ENCODE measurements at places on chromosomes 5 and 9.

DNA sequence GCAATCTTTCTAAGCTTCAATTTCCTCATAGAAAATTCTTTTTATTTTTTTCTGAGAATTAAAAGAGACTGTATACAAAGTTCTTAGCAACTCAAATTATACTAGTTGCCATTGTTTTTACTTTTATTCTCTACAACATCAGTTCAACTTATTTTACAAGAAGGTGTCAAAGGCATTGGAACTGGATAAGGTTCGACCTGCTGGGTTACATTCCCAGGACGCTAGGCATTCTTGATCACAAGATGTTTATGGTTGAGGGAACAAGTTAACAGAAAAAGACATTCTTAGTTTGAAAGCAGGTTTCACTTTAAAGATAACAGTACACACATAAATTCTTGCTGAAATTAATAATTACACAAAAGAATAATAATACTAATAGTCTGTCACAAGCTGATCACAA is 163.5 kb upstream of the SNX2 start:
- DNase-seq, result no peak

- DNase-seq, result no peak
These were observed 80.4 kb downstream of the ALDH7A1 start for GRCh38 chr5:126514558-126515141.

DNA sequence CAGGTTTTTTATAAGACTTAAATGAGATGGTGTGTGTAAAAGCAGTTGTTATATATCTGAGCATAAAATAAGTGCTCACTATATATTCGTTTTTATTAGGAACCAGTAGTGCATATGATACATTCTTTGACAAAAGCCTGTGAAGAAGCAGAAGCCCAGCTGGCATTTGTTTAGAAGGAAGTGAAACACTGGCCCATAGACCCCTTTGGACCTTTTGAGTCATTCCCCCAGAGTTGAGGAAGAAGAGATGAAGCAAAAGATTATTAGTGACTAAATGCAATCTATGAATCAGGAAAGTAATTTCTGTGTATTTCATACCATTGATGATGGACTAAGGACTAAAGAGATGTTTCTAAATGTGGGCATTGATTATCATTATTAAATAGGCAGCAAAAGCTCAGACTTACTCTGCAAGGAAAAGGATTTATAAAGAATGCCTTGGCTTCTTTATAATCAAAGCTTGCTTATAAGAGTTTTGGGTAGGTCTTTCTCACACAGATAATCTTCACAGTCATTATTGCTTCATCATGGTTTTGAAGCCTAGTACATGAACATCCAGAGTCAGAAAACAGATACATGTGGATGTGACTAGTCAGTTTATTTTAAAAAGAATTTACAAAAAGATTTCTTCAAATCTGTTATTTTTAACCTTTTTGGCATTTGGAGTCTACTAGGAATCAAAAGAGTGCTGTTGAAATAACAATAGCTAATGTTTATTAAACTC is 16.9 kb upstream of the FER start:
- no peak for DNase-seq

- DNase-seq, result no peak
These were observed 75.7 kb upstream of the PIK3R1 start for GRCh38 chr5:68139611-68140441.

DNA sequence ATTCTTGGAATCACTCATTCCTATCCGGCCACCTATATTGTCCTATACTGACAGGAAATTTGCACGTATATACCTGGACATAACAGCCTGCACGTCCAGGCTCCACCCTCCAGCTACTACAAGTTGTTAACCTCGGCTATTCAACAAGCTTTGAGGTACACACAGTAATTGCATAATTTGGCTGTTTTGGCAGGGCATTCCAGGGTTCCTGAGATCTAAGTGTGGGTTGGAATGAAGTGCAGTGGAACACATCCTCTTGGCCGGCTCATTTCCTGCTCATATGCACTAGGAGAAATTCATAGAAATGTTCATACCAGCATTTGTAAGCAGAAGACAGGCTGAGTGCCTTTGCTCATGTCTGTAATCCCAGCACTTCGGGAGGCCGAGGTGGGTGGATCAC is 222.3 kb downstream of the FBXL7 start:
- no peak for DNase-seq

- no peak for DNase-seq
These were observed 64.6 kb upstream of the HAND1 start for GRCh38 chr5:154542581-154542980.

- DNase-seq, result no peak
These were observed 13.6 kb upstream of the GPX3 start for GRCh38 chr5:151006704-151007334.

GRCh38 chr5:228886-229285 is 10.8 kb downstream of the SDHA start:
- DNase-seq, result no peak

DNA sequence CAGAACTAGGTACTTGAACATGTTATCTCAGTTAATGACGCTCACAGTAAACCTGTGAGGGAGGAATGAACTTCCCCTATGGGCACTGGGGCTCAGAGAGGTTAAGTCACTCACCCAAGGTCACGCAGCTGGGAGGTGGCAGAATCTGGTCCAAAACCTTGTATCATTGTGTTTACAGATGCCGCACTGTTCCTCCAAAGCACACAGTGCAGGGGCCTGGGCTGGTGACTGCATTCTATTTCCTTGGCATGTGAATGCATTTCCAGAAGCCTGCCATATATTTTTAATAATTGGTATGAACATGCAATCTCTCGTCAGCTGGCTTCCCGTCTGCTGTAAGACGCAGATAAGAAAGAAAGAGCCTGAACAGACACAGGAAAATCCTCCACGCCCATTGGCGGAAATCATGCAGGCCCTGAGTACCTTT is 77.0 kb upstream of the TBC1D2 start:
- DNase-seq, result no peak

- DNase-seq, result no peak
These were observed 186.5 kb downstream of the MAN2A1 start for GRCh38 chr5:109876030-109876725.

GRCh38 chr9:8401961-8402705 is 602.6 kb upstream of the DMAC1 start:
- no peak for DNase-seq

- no peak for DNase-seq
These were observed 17.5 kb upstream of the PPARGC1B start for GRCh38 chr5:149712439-149713147.

DNA sequence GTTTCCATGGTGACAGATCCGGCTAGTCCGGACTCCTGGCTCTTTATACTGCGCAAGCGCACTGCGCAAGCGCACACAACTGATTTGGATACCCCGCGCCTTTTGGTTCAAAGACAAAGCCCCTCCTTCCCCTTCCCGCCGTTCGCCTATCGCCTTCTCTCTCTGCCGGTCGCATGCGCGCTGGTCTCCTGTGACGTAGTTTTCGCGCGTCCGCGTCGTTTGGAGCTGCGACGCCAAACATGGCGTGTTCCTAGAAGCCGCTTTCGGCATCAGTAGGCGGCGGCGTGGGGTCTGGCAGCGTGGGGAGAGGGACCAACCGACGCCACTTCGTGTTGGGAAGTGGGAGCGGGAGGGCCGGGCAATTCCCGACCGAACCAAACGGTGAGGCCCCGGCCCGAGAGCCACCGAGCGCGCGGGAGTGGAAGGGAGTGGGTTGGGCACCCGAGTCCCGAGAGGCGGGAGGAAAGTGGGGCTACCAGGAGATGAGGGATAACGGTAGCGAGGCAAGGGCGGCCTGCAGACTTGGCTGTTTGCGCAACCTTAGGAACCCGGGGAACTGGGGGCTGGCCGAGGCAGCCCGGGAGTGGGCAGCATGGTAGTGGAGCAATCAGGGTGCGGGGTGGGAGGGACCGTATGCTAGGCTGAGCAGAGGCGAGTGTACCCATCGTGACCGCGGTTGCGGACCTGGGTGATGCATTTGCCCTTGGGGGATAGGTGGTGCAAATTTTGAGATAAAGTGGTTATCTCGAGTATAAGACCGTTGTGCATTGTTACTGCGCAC is at the start of gene IPO11:
IPO11 (plus strand) TSS at position 215 of the 781 bp plus-strand sequence. CDS start 24,517 bp downstream, outside the sequence.
- peak; percentile 98 for DNase-seq

DNA sequence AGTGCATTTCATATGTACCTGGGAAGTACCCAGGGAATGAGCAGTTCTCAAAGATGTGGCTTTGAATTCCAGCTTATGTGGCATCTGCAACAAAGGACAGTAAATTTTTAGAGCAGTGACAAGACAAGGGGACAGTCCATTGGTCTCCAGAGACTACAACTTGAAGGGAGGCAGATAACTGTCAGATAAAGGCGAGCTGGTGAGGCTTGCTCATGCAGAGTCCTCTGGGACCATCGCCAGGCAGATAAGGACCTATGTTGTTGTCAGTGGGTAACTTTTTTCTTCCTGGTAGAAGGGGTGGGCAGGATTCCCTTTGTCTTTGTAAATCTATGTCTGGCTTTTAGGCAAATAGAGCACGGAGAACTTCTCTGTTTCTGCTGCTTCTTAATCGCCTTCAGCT is 120.2 kb downstream of the ICE1 start:
- no peak for DNase-seq

- DNase-seq, result no peak
These were observed 2.0 kb upstream of the ADAMTS6 start for GRCh38 chr5:65483546-65484346.

- no peak for DNase-seq
These were observed 591.6 kb upstream of the DMAC1 start for GRCh38 chr9:8391132-8391531.

DNA sequence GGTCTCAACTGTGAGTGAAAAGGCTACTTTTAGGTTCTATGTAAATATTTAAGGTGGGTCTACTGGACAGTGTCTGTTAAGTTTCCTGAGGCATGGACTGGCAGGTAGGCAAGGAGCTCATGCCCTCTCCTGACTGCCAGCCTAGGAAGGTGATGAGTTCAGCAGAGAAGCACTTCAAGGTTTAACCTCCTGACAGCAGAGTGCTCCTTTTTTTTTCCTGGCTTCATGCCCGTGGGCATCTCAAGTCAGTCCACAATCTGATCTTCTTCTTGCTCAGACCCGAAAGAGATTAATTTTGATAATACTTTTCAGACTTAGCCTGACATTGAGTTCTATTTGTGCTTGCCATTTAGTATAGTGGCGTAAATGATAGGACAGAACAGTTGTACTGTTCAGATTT is 241.9 kb upstream of the NREP start:
- no peak for DNase-seq

- DNase-seq, result no peak
These were observed 190.5 kb downstream of the COMMD10 start for GRCh38 chr5:116275282-116275681.

- DNase-seq, result no peak
These were observed 5.4 kb downstream of the LSM11 start for GRCh38 chr5:157748760-157749461.

DNA sequence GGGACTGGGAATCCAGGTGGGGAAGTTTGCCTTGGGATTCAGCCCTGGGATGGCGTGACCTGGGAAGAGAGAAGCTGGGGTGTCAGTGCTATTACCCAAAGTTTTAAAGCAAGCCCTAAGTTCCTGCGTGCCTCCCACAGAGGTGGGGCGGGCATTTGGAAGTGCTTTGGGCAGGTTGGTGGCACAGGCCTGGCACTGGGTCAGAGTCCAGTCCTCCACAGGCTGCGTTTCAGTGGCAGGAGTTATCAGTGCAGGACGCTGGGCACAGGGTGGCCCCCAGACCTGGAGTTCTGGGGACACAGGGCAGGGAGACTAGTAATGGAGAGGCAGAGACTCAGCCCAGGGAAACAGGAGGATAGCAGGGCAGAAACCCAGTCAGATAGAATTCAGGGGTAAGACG is 147.2 kb downstream of the MAST4 start:
- DNase-seq, result no peak

DNA sequence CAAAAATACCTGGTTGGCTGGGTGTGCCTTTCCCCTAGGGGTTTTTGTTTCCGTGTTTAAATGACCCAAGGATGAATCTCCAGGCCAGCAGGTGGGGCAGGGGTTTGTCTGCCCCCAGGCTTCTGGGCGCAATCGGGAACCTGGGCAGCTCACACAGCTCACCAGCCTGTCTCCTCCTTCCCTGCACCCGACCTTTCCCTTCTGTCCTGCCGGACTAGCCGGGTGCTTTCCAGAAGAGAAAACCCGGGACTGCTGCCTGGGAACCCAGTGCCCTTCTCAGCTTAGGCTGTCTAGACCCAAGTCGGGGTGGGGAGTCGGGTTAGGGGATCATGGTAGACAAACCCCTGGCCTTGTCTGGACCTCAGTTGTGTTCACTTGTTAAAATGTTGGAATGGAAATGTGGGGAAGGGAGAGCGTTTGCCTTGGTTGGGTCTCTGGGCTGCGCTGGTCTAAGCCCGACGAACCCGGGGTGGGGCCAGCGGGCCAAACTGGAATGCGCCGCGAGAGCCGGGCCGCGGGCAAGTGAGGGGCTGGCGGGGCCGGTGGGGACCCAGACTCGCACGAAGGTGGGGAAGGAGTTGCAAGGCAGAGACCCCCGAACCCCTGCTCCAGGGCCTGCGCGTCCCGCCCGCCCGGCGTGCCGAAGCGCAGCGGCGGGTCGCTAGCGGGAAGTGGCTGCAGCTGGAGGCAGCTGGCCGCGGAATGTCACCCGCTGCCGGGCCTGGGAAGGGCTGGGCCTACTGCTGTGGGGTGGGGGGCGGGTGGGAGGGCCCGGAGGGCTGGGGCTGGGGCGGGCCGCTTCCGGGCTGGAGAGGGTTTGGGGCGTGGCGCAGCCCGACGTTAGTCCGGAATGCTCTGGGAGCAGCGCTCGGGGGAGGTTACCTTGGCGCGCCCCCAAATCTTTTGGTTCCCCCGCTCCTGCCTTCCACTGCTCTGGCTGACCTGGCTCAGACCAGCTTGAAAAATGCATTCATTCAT is 84.6 kb downstream of the DAB2IP start:
- DNase-seq, result no peak

DNA sequence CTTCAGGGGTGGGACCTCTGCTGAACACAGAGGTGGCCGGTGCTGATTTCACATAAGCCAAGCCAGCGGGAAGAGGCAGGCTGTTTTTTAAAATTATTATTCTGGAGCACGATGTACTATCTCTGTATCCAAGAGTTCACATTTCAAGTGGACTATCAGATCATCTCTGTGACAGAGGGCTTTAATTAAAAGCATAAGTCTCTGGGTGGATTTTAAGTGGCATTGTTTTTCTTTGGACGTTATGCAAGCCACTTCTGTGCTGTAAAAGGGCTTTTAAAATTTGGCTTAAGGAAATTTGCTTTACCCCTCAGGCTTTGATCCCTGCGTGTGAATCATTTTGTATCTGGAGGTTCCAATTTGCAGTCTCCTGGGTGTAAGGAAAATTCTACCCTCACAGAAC is 124.7 kb downstream of the PALM2AKAP2 start:
- no peak for DNase-seq

GRCh38 chr9:89317282-89317681 is 1.0 kb upstream of the SECISBP2 start:
- DNase-seq, result no peak

DNA sequence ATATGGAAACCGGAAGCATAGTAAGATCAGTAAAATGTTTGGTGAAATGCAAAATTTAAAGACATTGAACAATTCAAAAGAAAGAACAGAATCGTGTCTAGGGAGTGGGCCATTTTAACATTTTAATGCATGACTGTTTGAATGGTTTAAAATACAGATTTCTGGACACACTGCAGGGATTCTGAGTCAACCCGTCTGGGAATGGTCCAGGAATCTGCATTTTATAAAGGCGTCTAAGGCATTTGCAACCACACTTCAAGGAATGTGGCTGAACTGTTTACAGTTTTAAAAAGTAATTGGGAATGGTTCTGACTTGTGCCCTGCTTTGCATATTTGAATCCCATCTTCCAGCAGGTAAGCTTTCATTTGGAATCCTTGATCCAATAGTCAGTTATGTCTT is 811.7 kb upstream of the WWC1 start:
- no peak for DNase-seq

Measured in stimulated activated CD8-positive, alpha-beta memory T cell treated with anti-CD3 and anti-CD28 coated beads, Interleukin-2, amount 100 ng/mL, for 1 hour (primary cell).